ENCODE measurements at places on chromosomes 2 and 18.

- DNase-seq = no peak
These were observed 109.7 kb upstream of the PKDCC start for GRCh38 chr2:41937921-41938708.

DNA sequence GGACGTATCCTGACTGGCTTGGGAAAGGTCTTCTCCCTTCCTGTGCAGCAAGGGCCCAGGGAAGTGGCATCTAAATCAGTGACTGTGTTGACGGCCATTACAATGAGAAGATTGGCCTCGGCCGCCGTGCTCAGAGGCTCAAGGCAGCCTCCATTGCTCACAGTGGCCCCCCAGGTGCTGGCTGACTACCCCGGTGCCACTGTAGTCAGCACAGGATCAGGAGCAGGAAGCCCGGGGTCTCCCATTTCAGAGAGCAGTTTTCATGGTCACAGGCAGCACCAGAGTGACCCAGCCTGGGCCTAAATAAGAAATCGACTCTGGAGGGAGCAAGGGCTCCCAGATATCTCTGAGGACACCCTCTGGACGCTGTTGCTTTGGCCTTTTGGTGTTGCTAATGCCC, 219.4 kb upstream of the ARL4C start:
- DNase-seq = no peak

DNA sequence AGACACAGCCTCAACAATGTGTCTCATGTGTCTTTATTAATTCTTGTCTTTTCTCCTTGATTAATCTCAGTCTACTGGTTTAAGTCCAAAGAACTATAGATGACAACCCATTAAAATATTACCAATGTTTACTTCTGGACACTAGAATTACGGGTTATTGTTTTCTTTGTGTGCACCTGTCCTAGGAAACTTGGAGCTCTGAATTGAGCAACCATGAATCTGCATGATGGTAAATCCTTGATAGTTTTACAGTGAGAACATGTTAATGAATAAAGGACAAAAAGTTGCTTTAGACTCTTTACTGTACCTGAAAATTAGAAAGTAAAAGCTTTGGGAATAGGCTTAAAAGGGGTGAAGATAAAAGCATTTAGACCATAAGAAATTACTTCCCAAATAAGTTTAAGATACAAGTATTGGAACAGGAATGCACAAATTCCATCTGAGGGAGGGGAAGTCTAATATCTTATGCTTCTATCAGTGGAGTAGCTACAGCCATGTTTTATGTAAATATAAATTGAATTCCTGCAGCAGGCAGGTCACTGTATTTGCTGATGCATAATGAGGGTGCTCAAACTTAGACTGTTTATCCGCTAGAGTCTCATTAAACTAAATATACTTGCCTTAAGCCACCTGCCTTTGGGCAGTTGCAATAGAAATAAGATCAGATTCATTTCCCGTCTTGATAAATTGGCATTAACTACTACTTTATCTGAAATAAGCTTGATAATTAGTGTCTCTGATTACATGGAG, 603.7 kb upstream of the GCFC2 start:
- no peak for DNase-seq

DNA sequence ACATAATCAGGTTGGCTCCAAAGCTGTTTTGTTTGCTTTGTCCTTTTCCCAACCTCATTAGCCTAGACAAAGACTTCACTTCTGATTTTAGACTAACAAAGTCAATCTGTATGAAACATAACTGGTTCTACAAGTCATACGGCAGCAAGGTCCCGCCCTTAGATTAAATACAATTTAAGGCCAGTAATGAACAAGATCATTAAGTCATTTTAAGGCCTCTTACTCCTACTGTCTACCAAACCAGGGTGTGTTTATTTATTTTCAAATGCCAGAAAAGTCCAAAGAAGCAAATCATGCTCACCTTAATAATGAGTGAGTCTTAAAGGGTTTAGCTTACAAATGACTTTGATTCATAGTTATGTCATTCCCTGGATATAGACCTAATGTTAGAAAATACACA, 148.4 kb upstream of the ACVR2A start:
- no peak for DNase-seq

DNA sequence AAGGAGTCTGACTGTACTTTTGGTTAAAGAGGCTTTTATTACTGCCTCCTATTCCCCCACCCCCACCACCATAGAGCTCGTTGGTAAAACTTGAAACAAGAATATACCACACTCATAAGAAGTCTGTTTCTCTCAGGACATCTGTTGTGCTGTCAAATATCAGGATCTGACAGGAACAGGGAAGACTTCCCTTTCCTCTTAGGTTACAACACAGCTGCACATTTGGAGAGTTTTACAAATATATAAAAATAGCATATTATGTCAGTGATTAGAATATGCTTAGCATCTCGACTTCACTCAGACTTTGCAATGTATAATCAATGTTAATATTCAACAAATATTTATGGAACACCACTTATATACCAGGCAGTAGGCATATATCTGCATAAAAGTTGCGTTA, 439.6 kb upstream of the REG3G start:
- no peak for DNase-seq
